Renal pelvis (tissue), 12 donors: ENCODE measurements at places on chromosomes 16 and 17. TPM values are rescaled to one million over a fixed set of nuclear protein-coding genes. Genes with fewer than 3 reads are reported as not detected.

The PLA2G10 gene
- polyA plus RNA-seq, result 1.2 TPM

- DNase-seq, result peak; percentile 48
Observed at GRCh38 chr17:43900858-43901754, 6.2 kb downstream of the MPP2 start.

The NGFR gene
- polyA plus RNA-seq, result 5.4 TPM

The MYH1 gene
- polyA plus RNA-seq, result 0.06 TPM

The USP43 gene
- polyA plus RNA-seq, result 8.9 TPM

The MCRIP2 gene
- 27.4 TPM for polyA plus RNA-seq

DNA sequence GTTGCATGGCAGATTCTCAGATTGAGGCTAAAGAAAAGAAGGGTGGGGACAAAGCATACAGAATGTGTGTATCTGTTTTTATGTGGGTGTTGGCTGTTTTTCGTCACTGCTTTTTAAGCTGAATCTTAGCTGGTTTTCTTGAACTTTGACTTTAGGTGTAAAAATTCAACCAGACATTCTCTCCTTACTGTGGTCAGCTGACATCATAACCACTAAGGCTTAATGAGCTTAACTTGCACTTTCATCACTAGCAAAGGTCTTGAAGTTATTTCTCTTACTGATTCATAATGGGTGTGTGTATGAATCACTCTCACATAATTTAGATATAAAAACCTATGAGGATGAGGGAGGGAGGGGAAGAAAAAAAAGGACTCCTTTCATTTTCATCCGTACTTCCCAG is 4.0 kb upstream of the CDC6 start:
- DNase-seq, result no peak

- no peak for DNase-seq
Observed at GRCh38 chr17:18006495-18007239, 32.3 kb downstream of the ATPAF2 start.

GRCh38 chr17:72772331-72772821 is 320.1 kb downstream of the SLC39A11 start:
- no peak for DNase-seq

DNA sequence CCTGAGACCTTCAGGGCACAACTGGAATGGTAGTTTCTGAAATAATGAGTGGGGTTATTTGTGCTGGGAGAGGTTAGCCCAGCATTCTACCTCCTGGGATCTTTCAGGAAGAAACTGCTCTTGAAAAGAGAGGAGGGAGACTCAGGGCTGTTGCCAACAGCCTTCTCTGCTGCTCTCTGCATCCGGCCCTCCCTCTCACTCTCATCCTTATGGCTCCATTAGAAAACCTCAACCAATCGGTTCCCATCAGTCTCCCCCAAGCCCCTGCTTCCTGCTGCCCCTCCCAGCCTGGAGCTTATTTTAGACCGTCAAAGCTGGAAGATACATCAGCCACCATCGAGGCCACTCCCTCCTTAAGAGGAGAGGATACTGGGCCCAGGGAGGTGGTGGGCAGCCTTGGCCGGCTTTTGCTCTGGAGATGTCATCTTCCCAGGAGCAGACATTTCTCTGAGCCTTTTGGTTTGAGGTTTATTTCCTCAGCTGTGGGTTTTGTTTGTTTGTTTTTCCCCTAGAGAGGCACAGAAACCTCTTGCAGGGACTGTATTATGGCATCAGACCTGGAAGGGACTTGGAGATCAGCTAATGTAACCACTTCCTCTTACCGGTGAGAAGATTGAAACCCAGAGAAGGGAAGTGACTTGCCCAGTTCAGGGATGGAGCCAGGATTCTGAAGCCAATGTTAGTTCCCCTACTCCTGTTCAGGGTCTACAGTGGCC is 2.7 kb downstream of the MPRIP start:
- DNase-seq, result peak; percentile 68

- DNase-seq, result no peak
Observed at GRCh38 chr17:29115961-29116803, 64.0 kb downstream of the MYO18A start.

- no peak for DNase-seq
Observed at GRCh38 chr17:43754947-43755346, 3.6 kb downstream of the SOST start.

GRCh38 chr16:11432856-11433395 is 87.7 kb downstream of the RMI2 start:
- no peak for DNase-seq

GRCh38 chr17:51957786-51958185 is 200.7 kb downstream of the CA10 start:
- DNase-seq, result no peak

GRCh38 chr17:73551759-73552158 is 92.5 kb downstream of the SDK2 start:
- no peak for DNase-seq

GRCh38 chr16:28292731-28293600 is 641 bp downstream of the SBK1 start:
- DNase-seq, result peak; percentile 74

GRCh38 chr16:50538411-50539052 is 9.7 kb upstream of the NKD1 start:
- no peak for DNase-seq

The PDIA2 gene
- 1.4 TPM for polyA plus RNA-seq

- no peak for DNase-seq
Observed at GRCh38 chr17:75810216-75810615, 25.6 kb downstream of the UNK start.

GRCh38 chr16:53052519-53053501 is at the start of gene CHD9NB:
TSS of gene CHD9NB (minus strand) at chr16:53052897. CDS start at chr16:53044158, 8,739 bp downstream.
- no peak for DNase-seq

GRCh38 chr17:50281739-50282401 is 7.6 kb downstream of the TMEM92 start:
- DNase-seq, result no peak

- DNase-seq, result no peak
Observed at GRCh38 chr17:8125947-8126490, 2.1 kb upstream of the HES7 start.

The GRIN2A gene
- 6.6 TPM for polyA plus RNA-seq

DNA sequence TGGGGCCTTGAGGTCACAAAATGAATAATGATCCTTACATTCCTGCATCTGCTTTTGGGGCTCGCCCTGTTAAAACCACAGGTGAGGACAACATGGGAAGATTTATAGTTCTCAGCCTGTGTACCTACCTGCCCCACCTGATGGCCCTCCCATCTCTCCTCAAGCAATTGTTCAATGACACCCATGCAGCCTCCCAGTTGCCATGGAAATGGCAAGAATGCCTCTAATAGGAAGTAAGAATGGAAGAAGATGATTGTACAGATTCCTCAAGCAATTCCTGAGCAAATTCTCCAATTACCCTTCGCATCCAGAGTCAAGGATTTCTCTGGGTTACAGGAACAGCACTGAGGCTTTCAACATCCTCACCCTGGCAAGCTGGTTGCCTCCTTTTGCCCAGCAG is 78.6 kb upstream of the CCL2 start:
- no peak for DNase-seq

The RTN4RL1 gene
- 1.7 TPM for polyA plus RNA-seq

DNA sequence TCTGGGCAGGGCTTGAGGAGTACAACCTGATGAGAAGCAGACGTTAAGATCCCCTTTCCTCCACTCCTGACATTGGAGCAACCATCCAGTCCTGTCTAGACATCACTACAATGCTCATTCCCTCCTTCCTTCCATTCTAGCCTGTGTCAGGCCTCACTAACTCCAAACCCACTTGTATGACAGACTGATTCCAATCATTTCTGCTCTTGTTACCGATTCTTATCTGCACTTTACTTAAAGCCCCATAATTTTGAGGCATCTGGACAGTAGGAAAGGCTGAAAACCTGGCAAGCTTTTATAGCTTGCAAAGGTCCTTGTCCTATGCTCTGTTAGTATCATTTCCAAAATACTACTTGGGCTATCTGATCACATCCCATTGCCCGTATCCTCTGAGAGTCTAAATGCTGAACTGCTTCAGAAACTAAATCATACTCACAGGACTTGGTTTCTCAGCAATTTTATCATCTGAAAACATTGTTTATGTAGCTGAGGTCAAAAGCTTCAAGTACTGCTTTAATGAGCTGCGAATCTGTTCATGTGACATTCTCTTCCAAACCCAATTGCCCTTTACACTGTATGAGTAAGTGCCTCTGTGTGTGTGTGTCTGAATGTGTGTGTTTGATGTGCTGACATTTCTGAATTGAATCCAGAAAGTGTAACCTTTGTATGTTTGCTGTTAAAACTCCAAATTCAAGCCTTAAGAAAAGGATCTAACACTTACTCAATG is 57.2 kb upstream of the CACNG3 start:
- DNase-seq, result no peak

GRCh38 chr16:56408379-56409098 is 16.8 kb downstream of the AMFR start:
- DNase-seq, result no peak

- no peak for DNase-seq
Observed at GRCh38 chr16:66152181-66152580, 214.3 kb upstream of the CDH5 start.

DNA sequence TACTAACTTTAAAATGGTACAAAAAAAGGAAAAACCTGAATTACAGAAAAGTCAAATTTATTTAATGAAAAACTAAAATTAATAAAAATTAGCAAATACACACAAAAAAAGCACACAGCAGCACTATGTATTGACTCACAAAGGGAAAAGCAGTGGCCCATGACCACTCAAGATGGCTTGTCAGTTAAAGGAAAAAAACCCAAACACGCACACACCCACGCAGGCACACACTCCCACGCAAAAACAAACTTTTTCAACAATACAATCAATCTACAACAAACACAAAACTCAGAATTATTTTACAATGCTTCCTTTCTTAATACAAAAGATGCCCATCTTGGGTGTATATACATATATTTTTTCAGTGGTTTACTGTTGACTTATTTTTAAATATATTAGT is 24.2 kb downstream of the SIAH1 start:
- DNase-seq, result no peak

DNA sequence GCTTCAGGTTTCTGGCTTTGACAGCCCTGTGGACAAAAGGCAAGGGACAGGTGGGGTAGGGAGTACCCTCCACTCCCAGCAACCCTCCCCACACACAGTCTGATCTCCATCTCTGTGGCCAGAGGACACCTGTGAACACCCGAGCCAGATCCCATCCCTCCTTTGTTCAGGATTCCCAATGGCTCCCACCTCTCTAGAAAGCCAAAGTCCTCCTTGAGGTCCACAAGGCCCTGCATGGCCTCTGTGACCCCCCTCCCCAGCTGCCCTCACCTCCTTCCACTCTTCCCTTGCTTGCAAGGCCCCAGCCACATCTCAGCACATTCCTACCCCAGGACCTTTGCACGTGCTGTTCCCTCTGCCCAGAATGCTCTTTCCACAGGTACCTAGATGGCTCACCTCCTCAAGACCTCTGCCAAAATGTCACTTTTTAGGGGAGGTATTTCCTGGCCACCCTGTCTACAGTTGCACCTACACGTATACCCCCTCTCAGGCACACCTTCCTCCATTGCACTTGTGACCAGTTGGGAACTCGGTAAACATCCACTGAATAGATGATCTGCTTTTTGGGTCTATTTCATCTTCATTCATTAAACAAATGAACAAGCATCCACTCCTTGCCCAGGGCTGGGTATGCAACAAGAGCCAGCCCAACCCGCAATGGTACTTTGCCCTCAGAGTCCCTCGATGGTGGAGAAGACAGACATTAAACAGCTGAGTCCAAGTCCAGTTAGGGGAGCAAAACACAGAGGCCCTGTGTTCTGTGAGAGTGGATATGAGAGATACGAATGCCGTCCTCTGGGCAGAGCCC is 107.0 kb downstream of the CRLF3 start:
- no peak for DNase-seq

DNA sequence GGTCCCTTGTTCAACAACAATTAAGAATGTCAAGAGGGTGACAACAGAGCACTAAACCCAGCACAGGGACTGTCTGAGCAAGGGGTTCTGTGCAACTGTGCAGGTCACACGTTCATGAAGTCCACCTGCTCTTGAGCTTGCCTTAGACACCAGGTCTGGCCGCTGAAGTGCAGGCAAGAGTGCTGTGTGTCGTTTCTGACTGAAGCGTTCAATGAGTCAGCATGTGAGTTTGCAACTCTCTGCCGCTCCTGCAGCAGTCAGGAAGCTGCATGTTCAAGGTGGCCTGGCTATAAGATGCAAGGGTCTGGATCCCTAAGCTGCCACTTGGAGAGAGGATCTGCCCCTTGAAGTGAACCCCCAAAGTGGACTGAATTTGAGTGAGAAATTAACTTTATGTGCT is 332.7 kb upstream of the HSBP1 start:
- no peak for DNase-seq

The TBC1D28 gene
- polyA plus RNA-seq, result not detected

- no peak for DNase-seq
Observed at GRCh38 chr17:17621254-17621653, 29.7 kb upstream of the PEMT start.

GRCh38 chr16:14109782-14110727 is 38.9 kb downstream of the MRTFB start:
- no peak for DNase-seq

GRCh38 chr16:64977206-64977920 is 144.5 kb downstream of the CDH11 start:
- DNase-seq, result no peak

The TSNAXIP1 gene
- 6.9 TPM for polyA plus RNA-seq

- no peak for DNase-seq
Observed at GRCh38 chr16:11992586-11993524, 16.3 kb downstream of the SNX29 start.

DNA sequence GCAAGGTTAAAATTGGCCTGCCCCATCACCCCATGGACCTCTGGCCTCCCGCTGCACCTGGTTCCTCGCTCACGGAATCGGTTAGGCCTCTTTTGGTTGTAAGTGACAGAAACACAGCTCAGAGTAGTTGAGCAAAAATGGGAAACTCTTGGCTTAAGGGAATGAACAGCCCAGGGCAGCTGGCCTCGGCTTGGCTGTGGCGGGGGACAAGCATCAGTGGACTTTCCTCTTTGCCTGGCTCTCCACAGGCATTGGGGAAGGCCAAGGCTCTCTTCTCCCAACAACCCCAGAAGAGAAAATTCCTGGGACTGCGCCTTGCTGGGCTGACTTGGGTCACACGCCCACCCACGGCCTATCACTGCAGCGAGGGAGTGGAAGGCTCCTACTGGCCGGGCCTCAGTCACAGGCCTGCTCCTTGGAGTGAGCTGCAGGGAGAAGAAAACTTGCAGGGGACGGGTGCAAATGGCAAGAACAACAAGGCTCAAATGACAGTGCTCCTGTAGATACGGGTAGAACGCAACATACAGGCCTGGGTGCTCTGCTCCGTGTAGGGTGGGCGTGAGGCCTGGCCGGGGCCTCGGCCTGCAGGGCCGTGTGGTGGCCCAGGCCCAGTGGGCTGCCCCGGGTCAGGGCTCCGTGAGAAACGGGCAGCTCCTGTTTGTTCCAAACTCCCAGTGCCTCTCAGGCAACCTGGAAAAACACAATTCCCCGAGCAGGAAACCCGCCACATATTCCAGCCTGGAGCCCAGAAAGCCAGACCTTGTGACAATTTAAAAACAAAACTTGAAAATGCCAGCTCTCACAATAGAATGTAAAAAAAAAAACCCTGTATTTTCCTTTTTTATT is 25.0 kb upstream of the ATP2A3 start:
- DNase-seq, result no peak

The ZFHX3 gene
- polyA plus RNA-seq, result 23.3 TPM

The CDH8 gene
- polyA plus RNA-seq, result 4.9 TPM
